ENCODE measurements at places on chromosomes 7 and 10. TPM values are rescaled to one million over a fixed set of nuclear protein-coding genes. Genes with fewer than 3 reads are reported as not detected.
A peak's percentile ranks its signal among the peaks of the same experiment; 100 is the strongest.

- DNase-seq = no peak
Observed at GRCh38 chr7:1431634-1432380, 27.5 kb downstream of the MICALL2 start.

The FBXL13 gene
- polyA plus RNA-seq = 2.3 TPM

GRCh38 chr7:3548815-3549214, 247.8 kb downstream of the SDK1 start:
- no peak for DNase-seq

- no peak for DNase-seq
Observed at GRCh38 chr7:80288175-80289122, 153.8 kb downstream of the GNAI1 start.

The NEURL1 gene
- 0.83 TPM for polyA plus RNA-seq

The FGL2 gene
- 50.7 TPM for polyA plus RNA-seq

The SLC18A3 gene
- polyA plus RNA-seq = not detected

The NPTX2 gene
- polyA plus RNA-seq = 5.9 TPM

GRCh38 chr10:114523876-114524275, 119.6 kb upstream of the AFAP1L2 start:
- DNase-seq = no peak

The ZNF789 gene
- 32.1 TPM for polyA plus RNA-seq

The SLC26A5 gene
- 0.22 TPM for polyA plus RNA-seq

DNA sequence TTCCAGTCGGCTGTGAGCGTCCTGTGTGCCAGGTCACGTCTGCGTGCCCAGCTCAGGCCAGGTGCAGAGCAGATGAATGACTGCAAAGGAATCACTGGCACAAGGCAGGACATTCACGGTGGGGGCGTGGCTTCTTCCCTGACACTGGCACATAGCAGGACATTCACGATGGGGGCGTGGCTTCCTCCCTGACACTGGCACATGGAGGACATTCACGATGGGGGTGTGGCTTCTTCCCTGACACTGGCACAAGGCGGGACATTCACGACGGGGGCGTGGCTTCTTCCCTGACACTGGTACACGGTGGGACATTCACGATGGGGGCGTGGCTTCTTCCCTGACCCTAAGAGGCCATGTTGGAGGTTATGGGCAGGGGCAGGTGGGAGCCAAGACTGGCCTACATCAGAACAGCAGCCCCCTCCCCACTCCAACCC, 64.3 kb downstream of the MYL10 start:
- no peak for DNase-seq

- peak; percentile 64 for DNase-seq
Observed at GRCh38 chr7:30771174-30771879, at the start of gene MINDY4. Gene MINDY4, plus strand, starts transcription at chr7:30771417. Its CDS starts 77 bp downstream, at chr7:30771494.

DNA sequence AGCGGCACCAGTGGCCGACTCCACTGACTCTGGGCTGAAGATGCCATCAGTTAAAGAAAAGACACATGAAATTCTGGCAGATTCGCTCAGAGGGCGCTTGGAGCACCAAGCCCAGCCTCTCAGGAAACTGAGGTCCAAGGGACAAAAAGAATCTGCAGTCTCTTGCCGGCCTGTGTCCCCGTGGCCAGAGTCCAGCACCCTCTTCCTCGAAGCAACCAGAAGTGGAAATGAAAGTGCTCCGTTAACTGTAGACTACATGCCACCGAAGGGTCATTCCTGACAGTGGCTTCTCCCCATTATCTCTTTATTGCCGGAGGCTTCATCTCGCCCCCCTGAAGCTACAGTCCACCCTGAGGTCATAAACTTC, 1.0 kb upstream of the CHST15 start:
- no peak for DNase-seq

DNA sequence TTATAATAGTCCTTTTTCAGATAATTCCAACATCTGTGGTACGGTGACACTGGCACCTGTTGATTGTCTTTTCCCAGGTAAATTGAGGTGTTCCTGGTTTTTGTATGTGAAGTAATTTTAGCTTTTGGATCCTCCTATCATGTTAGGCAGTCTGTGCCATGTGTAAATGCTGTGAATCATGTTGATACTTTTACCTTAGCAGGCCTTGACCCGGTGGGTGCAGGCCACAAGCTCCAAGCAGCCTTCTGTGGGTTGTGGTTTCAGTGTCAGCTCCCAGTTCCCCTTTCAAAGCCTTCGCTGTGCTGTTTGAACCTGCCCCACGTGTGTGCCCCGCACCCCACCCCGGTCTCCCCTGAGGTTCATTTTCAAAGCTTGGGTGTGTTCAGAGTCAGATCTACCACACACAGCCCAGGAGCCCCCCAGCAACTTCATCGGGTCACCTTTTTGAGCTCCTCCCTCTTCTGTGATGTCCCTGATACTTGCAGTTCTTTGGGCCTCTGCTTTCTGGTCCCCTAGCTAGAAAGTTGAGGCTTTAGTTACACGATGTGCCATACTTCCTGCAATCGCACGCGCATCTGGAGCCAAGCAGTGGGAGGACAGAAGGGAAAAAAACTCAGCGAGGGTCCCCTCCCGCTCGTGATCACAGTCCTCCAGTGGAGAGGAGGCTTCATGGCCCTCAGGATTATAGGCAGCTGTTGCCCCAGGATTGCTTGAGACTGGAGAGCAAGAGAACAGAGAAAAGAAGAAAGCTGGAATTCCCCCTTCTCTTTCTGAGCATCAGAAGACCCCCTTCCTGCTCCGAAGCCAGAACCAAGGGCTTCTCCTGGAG, 8.7 kb upstream of the BHLHA15 start:
- DNase-seq = no peak

The SFTPA1 gene
- 0.40 TPM for polyA plus RNA-seq

GRCh38 chr7:41702635-41703371, at the start of gene INHBA:
Gene INHBA, minus strand, starts transcription at chr7:41703090. Its CDS starts 2,716 bp downstream, at chr7:41700374.
- DNase-seq = no peak

DNA sequence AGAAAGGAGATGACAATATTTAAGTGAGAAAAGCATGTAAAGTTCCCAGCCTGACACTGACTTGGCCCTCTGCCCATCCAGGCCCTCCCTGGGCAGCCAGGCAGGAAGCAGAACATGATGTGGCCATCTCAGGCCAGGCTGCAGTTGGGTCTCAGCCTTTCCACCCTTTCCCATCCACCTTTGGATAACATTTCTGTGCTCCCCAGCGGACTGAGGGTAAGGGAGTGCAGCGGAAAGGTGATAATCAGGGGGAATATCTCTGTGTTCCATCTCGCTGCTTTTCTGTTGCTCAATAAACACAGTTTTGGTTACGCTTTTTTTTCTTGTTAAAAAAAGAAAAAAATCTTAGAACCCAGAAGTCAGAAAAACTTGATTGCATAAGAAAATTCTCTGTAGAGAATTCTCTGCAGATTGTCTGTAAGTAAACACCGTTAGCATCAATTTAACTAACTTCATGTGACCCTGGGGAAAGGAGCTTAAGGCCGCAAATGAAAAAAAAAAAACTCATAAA, 37.2 kb upstream of the TARP start:
- DNase-seq = no peak

The SLC35B4 gene
- 28.9 TPM for polyA plus RNA-seq

DNA sequence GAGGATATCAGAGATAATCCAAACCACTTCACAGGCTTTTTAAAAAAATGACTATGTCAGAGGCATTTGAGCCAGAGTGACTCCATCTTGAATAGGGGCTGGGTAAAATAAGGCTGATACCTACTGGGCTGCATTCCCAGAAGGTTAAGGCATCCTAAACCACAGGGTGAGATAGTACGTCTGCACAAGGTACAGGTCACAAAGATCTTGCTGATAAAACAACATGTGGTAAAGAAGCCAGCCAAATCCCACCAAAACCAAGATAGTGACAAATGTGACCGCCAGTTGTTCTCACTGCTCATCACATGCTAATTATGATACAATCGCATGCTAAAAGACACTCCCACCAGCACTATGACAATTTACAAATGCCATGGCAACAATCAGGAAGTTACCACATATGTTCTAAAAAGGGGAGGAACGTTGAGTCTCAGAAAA, 177.5 kb downstream of the RAPGEF5 start:
- DNase-seq = no peak

- no peak for DNase-seq
Observed at GRCh38 chr10:75611993-75612372, 180.6 kb downstream of the LRMDA start.

- DNase-seq = no peak
Observed at GRCh38 chr10:25501912-25502311, 327.1 kb downstream of the GPR158 start.

DNA sequence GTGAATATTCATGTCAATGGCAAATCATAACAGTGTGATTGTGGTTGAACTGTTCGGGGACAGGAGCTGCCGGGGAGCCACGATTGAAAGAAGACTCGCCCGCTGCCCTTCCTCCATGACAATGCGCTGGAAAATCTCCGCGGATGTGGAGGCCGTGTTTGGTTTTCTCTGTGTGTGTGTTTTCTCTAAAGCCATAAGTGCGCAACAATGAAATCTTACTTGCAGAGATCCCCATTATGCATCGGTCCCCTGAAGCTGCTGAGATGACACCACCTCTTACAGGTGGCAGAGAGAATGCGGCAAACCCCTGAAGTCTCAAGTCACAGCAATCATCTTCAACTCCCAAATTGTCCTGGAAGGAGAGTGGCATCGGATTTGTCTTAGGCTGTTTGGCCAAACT, 442.3 kb upstream of the MKI67 start:
- DNase-seq = no peak

The ACSL5 gene
- polyA plus RNA-seq = 3.8 TPM

DNA sequence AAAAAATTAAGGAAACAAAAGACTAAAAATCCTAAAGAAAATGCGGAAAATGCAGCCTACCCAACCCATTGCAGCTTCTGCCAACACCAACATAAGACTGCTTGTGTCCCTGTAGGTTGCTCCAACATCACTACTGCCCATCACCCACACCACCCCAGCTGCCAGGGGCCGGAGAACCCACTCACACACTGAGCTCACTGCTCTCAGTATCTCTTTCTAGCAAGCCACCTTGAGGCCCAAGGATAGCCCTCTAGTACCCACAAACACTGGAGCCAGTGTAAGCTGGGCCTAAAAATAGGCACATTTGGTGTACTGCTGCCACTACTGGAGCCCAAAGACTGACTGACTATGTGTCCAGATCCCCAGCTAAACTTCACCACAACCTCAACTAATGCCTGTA, 67.3 kb downstream of the MEST start:
- DNase-seq = no peak

DNA sequence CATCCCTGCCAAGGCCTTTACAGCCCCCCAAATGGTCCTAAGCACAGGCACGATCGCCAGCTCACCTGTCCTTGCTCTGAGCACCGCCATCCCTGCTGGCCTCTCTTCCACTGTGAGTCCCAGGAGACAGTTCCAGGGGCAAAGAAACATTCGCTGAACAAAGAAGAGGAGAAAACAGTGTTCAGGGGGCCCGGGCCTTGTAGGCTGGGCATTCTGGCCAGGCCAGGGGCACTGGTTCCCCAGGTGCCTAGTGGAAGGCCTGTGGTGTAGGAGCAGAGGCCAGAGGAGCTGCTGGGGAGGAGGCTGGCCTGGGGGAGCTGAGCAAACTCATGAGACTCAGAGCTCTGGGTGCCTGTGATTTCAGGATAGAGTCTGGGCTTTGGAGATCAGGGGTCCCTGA, 22.6 kb downstream of the AQP1 start:
- DNase-seq = no peak

GRCh38 chr10:92387289-92387940, 96.4 kb downstream of the MARCHF5 start:
- peak; percentile 62 for DNase-seq

DNA sequence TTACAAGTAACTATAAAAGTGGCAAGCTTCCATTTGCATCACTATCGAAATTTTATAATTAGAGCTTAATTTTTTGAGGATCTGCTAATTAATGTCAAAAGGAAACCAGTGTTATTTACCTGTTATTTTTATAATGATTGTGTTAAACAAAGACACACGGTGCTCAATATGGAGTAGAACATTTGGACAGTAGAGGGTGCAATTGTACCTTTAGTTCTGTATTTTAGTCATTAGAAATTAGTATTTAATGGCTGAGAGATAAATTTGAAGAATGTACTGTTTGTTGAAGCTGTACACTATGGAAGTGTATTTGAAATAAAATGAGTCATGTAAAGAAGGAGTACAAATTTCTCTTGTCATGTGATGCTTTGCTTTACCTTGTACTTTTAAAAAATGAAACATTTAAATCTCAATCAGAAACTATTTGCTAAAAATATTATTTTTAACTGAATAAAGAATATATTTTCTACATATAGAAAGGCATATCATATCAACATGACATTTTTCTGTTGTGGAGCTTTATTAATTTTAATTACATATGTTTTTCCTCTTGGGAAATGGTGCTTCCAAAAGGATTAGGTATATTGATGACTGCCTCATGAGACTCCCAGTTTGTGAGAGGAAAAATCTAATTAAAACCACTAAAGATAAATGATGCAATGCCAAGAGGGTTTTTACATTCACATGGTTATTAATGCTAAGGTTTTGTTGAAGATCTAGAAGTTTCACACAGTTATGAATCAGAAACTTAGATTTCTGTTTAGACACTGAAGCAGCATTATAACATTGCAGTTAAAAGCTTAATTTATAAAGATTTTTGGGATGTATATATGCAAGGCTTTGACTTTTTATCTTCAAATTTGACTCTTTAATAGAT, 10.4 kb upstream of the PRKG1 start:
- DNase-seq = peak; percentile 31

DNA sequence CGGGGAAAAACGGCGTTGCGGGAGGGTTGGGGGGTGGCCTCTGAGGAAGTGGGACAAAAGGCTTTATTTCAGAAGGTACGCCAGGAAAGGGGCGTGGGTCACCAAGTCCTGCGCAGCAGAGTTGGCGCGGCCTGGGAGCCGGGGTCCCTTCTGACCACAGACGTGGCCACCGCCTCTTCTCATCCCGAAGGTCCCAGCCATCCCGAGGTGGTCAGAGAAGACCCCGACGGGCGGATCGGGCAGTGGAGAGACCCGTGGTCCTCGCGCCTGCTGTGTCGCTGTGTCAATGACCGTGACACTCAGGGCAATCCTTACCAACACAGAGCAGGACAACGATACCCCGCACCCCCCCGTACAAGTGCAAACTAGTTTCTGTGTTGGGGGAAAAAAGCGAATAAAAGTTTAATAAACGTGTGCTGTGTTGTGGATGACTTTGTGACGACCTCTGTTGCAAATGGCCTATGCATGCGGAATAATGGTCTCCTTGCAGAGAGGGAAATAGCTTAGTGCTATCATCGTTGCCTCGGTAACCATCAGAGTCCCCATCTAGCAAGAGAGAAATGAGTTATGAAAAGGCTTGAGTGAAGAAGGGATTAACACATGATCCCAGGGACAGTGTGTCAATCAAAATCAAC, 19.4 kb upstream of the GATA3 start:
- DNase-seq = no peak

- no peak for DNase-seq
Observed at GRCh38 chr10:68900427-68901104, 549 bp upstream of the DDX50 start.

DNA sequence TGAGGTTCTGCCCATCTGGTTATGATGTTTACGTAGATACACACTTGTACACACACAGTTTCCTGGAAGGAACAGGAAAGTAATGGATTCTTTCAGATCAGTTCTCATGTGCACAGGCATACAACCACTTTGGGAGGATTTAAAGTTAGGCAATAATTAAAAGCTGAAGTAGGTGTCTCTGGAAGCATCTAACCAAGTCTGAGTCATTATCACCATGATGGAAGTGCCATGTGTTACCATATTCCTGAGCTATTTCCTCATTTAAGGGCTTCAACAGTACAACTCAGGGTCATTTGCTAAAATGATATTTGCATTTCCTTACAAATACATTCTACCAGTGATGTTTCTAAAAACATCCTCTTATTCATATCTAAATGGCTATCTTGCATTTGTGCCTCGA, 41.4 kb upstream of the BET1 start:
- DNase-seq = no peak

Measured in left renal pelvis (tissue), 4 donors.